Colonic mucosa (tissue), 4 donors: ENCODE measurements at places on chromosomes 13 and 19.

DNA sequence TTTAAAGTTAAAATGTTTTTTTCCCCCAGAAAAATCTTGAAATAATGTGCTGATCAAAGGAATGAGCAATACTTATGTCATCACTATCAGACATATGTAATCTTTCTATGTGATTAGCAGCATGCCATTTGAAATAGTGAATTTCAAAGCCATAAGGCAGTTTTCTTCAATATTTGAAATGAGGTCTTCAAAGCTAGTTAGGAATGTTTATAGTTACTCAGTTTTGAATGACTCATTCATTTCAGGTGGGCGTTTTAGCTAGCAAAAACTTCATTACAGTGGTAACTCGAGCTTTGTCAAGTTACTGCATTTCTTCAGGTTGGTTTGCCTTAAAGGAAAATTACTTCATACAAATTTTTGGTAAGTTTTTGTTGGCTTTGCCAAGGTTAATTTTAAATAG lies 102.1 kb downstream of the ATP8A2 start:
- DNase-seq: no peak

DNA sequence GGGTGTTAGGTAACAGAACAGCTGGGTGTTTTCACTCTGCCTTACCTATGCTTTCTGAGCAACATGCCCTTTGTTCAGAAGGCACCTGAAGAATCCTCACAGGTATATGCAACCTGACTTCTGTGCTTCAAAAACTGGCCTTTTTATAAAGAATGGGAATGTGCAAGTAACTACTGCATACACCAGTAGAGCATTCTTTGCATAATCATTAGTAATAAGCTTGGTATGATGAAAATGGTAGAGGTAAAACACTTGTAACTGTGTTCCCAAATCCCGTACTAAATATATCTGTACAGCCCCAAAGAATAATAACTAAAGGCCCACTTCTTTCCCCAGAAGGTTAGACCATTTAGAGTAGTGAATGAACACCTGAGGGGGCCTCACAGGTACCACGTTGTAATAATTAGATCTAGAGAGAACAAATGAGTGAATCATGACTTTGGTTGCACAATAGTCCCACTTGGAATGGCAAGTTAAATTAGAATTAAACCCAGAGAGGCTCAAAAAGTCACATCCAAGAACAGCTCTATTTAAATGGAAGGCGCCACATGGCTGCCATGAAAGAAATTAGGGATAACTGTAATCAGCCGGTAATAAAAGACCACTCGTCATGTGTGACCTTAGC lies 413.9 kb downstream of the KLF12 start:
- DNase-seq: no peak

DNA sequence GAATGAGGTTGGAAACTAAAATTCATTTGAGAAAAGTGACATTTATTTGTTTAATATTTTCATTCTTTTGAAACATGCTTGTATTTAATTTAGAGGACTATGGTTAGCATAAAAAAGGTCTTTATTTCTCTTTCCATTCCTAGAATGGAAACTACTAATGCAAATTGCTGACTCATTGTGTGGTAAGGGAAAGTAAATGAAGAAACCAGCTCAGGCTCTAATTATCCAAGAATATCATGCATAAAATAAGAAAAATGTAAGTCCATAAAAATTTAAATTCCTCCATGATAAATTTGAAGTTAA lies 777.0 kb upstream of the SLITRK1 start:
- no peak for DNase-seq

DNA sequence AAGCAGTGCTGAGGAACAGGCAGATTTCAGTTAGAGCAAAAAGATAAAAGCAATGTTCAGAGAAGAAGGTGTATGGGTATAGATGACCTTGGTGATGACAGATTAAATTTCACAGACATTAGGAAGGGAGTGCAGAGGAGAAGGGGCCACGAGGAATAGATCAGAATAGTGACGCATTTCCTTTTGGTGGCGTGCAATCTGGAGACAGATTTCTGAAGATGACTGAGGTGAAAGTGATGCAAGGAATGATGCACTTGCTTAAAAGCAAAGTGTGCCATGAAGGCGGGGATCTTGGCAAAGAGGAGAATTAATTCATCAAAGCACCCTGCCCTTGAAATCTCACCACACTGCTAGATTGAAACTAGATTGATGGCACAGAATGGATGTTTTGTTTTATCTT lies 202.4 kb downstream of the ITGBL1 start:
- DNase-seq: no peak

DNA sequence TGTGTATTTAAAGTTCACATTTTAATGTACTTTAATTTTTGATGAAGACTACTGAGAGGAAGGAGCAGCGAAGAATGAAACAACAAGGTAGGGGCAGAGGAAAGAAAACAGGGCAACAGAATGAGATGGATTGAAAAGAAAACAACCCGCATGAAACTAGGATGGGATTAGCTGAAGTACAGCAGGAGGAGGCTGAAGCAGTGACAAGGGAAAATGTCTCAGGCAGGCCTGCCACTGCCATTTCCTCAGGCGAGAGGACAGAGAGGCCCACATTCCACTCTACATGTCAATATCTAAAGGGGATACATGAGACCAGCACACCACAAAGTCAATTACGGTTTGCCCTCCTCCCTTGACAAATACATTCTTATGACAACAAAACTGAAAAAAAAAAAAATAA lies 1703.2 kb downstream of the EFNB2 start:
- DNase-seq: no peak

DNA sequence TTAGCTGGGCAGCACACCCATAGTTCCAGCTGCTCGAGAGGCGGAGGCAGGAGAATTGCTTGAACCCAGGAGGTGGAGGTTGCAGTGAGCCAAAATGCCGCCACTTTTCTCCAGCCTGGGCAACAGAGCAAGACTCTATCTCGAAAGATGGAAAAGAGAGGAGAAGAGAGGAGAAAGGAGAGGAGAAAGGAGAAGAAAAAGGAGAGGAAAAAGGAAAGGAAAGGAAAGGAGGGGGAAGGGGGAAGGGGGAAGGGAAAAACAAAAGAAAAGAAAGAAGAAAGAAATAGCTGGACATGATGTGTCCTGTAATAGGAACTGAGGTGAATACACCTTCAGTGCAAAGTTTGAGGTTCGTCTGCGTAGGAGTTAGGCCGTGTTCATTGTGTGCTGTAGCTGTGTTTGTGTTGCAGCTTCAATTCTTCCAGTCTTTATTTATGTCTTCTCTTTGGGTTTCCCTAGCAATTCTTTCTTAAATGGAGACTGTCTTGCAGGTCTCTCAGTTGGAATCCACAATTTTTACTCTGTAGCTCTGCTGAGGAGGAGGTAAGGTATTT lies 13.4 kb downstream of the ZNF607 start:
- DNase-seq: no peak

GRCh38 chr13:99834246-99834645 lies 137.3 kb downstream of the ZIC5 start:
- no peak for DNase-seq

DNA sequence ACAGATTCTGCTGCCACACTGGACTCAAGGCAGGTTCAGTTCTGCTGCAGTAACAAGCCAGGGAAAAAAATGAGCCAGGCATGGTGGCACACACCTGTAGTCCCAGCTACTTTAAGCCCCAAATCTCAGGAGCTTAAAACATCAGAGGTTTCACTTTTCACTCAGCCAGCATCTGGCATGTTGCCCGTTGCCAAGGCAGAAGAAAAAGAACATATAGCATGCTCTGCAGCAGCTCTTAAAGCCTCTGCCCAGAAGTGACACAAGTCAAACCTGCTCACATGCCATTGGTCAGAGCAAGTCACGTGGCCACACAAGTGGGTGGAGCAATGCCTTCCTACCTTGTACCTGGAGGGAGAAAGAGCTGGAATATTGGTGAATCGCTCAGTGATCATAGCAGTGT lies 14.7 kb upstream of the ADGRE5 start:
- DNase-seq: peak; percentile 95

DNA sequence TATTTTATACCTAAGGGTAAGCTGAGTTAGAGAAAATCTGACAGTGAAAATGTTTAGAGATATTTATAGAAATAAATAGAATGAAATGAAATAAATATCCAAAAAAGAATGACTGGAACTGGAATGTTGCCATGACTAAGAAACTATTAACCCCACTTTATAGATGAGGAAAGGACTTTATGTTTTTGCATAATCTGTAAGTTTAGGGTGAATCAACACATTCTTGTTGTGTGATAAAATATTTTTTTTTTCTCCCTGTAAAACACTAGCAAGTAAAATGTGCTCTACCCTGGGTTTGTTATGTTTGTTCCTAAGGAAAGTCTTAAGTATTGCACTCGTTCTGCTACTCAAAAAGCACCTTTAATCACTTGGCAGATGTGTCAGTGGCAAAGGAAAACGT lies 83.8 kb upstream of the KL start:
- no peak for DNase-seq

DNA sequence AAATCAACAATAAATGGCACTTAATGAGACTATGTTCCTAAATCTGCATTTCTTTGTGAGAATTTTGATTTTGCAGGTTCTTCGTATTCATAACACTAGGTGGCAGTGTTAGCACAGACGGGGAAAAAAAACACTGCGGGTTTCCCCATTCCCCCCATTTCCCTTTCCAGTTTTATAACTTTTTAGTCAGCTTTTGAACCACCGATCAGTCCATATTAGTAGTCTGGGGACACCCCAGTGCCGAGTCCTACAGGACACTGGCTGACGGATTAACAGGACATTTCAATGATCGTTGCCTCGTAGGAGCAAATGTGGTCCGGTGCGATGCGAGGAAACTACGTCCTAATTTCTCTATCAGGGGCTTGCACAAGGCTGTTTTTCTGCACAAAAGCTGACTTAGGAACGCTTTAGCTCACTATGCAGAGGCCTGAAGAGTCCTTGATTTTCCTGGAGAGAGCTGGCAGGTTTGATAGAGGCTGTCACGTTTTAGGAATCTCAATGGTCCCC lies 234.3 kb downstream of the LMO7 start:
- no peak for DNase-seq

- DNase-seq: no peak
Measured at GRCh38 chr13:99356262-99357091, 49.3 kb upstream of the GPR183 start.

DNA sequence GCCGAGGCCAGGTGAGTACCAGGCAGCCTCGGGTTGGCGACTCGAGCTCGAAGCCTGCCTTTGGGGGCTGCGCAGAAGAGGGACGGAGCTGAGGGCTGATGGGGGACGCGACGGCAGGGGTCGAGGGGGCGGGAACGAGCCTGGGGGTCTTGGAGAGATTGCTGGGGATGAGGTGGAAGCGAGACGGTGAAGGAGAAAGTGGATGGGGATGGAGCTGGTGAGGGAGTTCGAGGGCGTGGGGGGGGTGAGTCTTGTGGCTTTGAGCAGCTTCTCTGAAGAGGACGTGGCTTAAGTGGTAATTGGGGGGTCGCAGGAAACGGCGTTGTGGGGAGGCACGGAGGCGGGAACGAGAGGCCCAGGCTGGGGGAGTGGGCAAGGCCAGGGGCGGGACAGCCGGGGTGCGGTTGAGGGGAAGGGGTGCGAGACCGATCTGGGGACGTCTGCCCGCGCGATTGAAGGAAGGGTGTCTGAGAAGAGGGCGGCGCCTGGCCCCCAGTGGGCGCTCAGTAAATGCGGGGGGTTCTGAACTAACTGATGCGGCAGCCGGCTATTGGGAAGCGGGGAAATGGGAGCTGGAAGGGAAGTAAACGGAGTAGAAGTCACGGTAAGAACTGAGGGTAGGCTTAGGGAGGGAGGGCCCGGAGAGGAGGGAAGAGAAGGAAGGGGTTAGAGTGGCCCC lies 426 bp downstream of the MYO9B start:
- DNase-seq: peak; percentile 55

DNA sequence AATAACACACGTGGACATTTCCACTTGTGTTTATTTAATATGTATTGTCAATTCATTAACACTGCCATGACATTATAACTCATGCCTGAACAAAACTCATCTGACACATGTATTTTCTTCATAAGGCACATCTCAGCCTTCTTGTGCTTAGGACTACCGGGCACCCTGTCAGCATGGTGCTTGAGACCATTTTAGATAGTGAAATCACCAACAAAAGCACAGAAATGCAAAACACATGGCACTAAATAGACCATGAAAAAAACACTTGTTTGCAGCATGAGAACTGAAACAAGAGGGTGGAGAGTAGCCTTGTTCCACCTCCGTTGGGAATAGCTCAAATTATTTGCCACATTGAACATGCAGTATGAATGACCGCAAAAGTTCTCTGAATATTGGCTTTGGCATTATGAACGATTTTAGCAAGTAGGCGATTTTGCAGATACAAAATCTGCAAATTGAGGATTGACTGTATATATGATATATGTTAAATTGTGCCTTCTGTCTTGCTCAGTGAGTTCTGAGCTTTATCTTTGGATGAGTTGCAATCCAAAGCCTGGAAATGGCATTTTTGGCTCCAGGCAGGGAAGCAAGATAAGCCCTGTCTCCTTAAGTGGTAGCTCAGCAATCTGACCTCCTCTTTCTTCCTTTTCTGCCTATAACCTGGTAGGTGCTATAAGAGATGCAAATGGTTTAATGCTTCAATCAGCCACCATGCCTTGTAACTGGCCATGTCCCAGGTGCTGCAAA lies 328.2 kb downstream of the HS6ST3 start:
- DNase-seq: no peak

- DNase-seq: no peak
Measured at GRCh38 chr13:113995051-113995601, 21.2 kb upstream of the C13orf46 start.

DNA sequence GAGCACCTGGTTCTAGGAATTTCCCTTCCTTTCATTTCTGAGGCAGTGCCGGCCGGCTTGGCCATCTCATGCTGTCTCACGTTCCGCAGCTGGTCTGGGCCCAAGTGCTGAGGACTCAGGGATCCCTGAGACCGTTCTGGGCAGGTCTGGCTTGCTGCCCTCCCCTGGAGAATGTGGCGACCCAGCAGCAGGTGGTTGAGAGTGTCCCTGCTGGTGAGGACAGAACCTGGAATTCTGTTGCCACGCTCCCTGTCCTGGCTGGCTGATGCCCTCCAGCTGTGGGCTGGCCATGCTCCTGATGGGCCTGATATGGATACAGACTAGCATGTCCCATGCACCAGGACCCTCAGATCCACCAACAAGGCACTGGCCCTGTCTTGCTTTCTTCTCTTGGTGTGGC lies 114.0 kb upstream of the C1QTNF9B start:
- DNase-seq: no peak

DNA sequence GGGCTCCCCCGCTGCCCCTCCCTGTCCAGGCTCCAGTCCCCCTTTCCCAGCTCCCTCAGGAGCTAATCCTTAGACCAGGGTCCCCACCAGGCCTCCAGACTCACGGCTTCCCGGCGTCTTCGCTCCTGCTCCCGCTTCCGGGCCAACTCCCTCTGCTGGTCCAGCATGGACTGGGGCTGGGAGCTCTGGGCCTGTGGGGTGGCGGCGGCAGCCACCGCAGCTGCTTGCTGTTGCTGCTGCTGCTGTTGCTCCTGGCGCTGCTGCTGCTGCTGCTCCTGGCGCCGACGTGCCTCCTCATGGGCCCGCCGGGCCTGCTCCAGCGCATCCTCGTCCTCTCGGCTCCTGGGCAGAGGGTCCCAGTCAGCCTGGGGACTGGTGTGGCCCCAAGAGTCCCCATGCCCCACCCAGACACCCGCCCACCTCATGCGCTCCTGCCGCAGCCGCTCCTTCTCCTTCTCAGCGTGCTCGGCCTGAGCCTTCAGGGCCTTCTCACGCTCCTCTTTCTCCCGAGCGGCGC lies 6.4 kb upstream of the EPHX3 start:
- DNase-seq: no peak
